ENCODE measurements at places on chromosomes 2 and 18. TPM values are rescaled to one million over a fixed set of nuclear protein-coding genes. Genes with fewer than 3 reads are reported as not detected.

Gene EMX1
- not detected for total RNA-seq

Gene SPATA3
- total RNA-seq, result not detected

Gene AMER3
- total RNA-seq, result not detected

Gene LYG2
- total RNA-seq, result not detected

- no peak for DNase-seq
Measured at GRCh38 chr2:241304039-241304670, 11.3 kb downstream of the HDLBP start.

DNA sequence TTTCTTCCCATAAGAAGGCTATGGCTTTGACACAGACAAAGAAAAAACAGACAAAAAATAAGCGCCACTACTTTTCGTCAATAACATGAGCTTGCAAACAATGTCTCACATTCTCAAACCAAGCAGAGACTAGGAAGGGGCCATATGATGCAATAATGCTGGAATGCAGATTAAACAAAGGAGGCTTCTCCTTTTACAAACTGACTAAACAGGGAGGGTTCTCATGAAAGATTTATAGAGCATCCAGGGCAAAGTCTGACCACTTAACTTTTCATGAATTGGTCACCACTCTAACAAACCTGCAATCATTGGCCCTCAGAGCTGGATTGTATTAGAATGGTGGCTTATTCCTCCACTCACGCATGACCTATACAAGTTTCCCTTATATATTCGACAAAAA is 663.3 kb upstream of the CHAC2 start:
- no peak for DNase-seq

DNA sequence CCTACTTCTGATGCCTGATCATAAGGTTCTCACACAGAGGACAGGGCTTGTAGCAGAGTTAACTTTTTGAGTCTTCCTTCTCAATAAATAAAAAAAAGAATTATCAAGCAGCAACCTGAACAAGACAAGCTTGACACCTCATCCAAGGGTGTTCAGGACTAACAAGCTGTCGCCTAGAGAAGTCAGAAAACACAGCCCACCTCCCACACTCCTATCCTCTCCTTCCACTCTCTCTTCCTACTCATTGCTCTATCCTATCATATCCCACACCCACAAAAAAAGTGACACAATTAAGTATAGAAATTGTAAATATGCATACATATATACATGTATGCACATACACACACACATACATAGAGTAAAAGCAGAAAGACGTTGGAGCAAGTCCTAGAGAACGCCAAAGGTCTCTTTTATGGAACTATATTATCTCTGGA is 5.4 kb downstream of the NBAS start:
- DNase-seq, result no peak

DNA sequence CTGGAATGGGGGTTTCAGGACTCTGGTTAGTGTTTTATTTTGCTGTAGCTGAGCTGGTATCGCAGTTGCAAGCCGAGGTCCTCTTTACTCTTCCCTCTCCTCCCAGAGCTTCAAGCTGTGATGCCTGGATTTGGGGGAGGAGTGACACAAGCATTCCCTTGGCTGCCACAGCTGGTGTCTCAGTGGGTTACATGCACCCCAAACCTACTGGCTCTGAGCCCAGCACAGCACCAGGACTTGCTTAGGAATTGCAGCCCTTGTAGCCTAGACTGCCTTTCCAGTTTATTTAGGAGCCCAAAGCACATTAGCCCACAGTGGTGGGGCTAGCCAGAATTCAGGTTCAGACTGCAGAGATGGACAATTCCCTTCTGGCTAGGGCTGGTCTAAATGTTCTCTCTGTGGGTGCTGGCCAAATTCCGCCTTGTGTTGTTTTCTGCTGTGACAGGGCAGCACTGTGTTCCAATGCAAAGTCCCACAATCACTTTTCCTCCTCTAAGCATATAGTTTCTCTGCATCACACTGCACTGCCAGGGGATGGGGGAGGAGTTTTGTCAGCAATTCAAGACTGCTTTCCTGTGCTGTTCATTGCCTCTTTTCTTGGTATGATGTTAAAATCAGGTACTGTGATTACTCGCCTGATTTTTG is 122.8 kb downstream of the SLC4A10 start:
- DNase-seq, result no peak

- DNase-seq, result no peak
Measured at GRCh38 chr18:56986829-56987228, 160.1 kb upstream of the BOD1L2 start.

DNA sequence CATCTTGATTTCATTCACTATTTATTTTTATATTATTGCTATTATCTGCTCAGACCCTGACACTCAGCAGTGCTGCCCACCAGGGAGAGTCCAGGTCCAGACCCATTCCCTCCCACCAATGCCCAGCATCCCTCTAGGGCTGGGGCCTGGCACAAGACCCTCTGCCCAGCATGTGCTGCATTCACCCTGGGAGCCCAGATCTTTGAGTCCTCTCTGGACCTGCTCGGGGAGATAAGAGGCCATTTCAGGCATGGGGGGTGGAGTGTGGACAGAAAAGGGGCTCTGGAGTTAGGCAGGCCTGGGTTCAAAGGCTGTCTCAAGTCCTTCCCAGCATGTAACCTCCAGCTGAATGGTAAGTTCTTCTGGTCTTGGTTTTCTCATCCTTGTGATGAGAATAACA is 209.6 kb downstream of the CYP26B1 start:
- no peak for DNase-seq

DNA sequence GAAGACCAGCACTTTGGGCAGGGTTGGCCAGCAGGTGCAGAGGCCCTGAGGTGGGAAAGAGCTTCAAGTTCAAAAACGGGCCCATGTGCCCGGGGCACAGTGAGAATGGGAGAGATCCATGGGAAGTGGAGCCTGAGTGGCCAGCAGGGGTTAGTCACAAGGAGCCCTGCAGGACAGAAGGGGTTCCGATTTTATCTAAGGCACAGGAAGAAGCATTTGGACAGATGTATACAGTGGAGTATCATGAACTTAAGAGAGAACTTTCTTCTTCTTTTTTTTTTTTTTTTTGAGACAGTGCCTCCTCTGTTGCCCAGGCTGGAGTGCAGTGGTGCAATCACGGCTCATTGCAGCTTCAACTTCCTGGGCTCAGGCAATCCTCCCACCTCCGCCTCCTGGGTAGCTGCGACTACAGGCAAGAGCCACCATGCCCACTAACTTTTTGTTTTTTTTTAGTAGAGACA is 24.0 kb downstream of the WIPF1 start:
- DNase-seq, result no peak

- DNase-seq, result peak; percentile 55
Measured at GRCh38 chr2:101012706-101013181, 10.7 kb downstream of the RPL31 start.

- DNase-seq, result no peak
Measured at GRCh38 chr18:32042337-32042736, 23.7 kb downstream of the RNF125 start.

DNA sequence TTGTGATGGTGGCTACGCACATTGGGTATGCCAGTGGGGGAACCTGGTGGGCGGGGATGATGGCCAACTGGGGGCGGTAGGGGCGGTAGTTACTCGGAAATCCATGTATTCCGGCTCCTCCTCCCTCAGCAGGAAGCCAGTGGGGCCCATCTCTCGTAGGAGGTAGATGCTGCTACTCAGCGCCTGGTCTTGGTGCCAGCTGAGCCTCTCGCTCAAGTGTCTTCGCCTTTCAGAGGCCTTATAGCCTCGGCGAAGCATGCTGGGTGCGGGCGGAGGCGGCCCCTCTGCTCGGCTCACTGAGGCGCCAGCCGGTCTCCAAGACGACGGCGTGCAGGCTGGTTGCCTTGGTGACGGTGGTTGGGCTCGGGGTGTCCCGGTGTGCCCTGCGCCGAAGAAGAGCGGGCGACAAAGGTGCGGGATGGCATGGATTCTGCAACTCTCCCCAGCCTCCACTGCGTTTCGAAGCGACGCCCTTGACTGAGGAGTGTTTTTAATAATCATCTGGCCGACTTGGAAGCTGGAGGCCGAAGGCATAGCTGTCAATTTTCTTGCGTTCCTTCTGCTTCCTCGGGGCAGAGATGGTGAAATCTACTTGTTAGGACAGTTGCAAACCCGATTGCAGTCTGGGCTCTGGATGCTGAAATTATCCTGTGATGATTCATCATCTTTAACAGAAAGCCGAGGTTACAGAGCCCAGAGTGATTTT is at the start of gene ZSWIM2:
TSS of gene ZSWIM2 (minus strand) at position 298 of the 706 bp plus-strand sequence. CDS start at position 258, 40 bp downstream.
- peak; percentile 46 for DNase-seq

- DNase-seq, result no peak
Measured at GRCh38 chr2:129347486-129348217, 631.8 kb upstream of the RAB6C start.

- DNase-seq, result no peak
Measured at GRCh38 chr2:52844701-52845423, 922.7 kb upstream of the CHAC2 start.

DNA sequence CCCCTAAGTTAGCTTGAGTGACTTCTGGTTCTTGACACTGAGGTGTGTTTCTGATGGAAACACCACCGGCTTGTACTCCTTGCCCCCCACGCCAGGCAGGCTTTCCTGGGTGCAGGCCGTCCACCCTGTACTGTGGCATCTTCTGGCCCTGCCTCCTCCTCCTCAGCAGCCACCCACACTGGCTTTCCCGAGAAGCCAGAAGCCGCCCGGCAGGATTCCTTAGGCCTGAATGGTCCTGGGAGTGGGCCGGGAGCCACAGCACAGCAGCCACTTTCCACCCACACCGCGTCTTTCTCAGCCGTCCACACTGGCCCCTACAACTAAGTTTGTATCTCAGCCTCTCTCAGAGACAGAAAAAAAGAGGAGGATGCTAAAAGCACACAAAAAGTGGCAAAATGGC is 2.1 kb upstream of the HSBP1L1 start:
- DNase-seq, result no peak

DNA sequence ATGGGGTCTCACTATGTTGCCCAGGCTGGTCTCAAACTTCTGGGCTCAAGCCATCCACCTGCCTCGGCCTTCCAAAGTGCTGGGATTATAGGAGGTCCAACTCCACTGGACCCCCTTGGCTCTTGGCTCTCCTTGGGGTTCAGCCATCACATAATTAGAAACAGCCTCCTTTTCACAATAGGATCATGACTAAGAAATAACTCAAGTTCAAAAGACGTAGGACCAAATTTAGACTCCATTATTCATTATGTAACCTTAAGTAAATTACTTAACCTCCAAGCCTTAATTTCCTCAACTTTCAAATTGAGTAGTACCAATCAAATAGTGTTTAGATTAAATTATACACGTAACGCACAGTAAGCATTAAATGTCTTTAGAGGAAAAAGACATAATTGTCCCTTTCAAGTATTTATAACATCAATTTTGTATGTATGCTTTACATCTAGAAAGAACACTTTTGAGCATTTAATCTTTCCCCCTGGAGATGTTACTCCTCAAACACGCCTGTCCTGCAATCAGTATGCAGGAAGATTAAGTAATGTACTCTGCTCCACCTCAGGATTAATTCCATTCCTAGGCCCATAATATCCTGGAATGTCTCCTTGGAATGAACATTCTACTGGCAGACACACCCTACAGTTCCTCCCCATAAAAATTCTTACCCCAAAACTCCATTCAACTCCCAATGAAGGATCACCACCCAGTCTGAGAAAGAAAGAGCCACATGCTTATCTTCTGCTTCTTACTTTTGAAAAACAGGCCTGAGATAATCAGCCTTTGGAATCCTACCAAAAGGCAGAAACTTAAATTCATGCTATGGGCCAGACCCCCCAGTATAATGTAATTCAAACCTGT is 49.1 kb downstream of the COBLL1 start:
- DNase-seq, result no peak
